Esophagus mucosa (tissue), 1 donor: ENCODE measurements at places on chromosomes 6 and 20. TPM values are rescaled to one million over a fixed set of nuclear protein-coding genes. Genes with fewer than 3 reads are reported as not detected.

GRCh38 chr6:71459162-71459561, 170.6 kb downstream of the OGFRL1 start:
- no peak for ATAC-seq

SH3BGRL2 gene
- total RNA-seq: 28.5 TPM

DNA sequence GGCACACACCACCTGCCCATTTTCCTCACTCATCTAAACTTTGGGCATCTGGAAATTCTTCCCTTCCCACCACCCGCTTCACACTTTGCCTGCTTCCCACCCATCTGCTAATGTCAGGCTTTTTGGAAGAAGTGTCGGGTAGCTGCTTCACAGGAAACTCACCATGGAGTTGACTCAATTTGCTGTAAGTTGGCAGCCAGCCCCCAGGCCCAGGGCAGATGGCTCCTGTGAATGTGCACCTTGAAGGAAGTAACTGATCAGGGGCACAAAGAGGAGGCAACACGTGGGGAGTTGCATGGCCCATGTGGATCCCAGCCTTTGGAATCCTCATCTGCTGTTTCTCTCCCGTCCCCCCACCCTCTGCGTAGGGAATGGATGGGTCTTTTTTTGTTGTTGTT, 87.3 kb downstream of the PPP1R14C start:
- ATAC-seq: no peak

EYS gene
- not detected for total RNA-seq

DNA sequence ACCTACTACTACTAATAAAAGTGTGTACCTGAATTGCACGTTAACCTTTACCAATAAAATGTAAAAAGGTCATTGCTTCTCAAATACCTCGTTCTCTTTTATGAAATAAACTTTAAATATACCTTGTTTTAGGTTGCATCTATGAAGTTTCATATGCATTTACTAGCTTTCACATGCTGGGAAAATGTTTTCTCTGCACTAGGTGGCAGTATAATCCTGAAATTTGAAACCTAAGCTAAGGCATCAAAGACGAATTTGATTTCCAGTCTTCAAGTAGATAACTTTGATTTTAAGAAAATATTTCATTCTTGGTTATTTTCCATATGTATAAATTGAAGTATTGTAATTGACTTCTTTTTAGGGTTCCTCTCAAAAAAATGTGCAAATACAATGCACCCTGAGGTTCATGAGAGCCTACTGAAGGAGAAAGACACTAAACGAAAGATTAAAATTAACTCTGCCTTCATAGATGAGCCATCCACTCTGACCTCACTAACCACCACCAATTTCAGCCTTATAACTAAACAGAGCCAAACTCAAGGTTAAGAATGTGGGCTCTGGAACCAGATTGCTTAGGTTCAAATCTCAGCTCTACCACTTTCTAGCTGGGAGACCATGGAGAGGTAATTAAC, 7.3 kb upstream of the COL9A1 start:
- no peak for ATAC-seq

ELOVL4 gene
- total RNA-seq: 6.8 TPM

- ATAC-seq: peak; percentile 15
Measured at GRCh38 chr6:130132286-130132701, 90.5 kb downstream of the SAMD3 start.

- ATAC-seq: no peak
Measured at GRCh38 chr20:43953919-43954592, 39.4 kb downstream of the TOX2 start.

- ATAC-seq: no peak
Measured at GRCh38 chr6:21970569-21971300, 326.1 kb downstream of the PRL start.

- no peak for ATAC-seq
Measured at GRCh38 chr6:139395891-139396301, 21.4 kb upstream of the CITED2 start.

HLA-DOA gene
- total RNA-seq: 1.4 TPM
